Effector CD4-positive, alpha-beta T cell (primary cell): ENCODE measurements at places on chromosomes 1 and 21.
A peak's percentile ranks its signal among the peaks of the same experiment; 100 is the strongest.

DNA sequence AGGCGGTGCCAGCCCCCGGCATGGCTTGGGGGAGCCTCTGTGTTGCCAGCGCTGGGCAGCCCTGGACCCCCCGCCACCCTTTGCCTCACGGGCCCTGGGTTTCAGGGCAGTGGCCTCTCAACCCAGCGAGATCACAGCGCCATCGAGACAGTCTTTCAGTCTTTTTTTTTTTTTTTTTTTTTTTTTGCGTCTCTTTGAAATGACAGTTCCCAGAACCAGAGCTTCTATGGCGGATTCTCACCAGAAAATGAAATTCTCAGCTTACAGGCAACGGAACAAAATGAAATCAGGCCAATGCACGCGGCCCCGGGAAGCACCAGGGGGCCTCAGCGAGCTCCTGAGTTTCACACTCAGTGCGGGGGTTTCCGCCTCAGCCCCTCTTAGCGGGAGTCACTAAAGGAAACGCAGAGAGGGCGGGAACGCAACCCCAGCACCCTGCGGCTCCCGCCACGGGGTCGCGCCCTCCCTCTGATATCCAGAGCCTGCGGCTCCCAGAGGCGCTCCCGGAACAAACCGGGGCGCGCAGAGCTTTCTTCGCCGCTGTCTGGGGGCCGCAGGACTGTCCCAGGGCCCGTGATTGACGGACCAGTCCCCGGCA is 8.0 kb upstream of the COL6A1 start:
- DNase-seq: peak; percentile 71

GRCh38 chr1:158333405-158334155 is 2.2 kb upstream of the CD1B start:
- no peak for DNase-seq

GRCh38 chr1:1135339-1136136 is 19.6 kb upstream of the C1orf159 start:
- DNase-seq: no peak

- DNase-seq: no peak
These were observed 5.3 kb downstream of the E2F2 start for GRCh38 chr1:23525558-23526250.

GRCh38 chr1:238139713-238140112 is 249.0 kb upstream of the ZP4 start:
- DNase-seq: no peak

DNA sequence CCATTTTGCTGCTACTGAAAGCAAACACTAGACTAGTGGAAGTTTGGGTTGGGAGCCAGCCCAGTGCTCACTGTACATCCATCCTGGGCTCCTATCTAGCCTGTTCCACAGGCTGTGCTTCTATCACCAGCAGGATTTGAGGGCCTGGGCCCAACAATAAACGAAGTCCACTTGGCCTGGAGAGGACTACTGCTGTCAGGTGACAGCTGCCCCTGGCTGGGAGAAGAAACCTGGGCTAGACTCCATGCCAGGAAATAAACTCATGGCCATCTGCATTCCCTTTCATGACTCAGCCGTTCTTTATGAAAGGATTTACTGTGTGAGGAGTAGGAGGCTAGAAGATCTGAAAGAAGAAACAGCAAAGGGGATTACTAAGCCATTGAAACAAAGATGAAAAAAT is 35.5 kb downstream of the COLGALT2 start:
- DNase-seq: no peak

DNA sequence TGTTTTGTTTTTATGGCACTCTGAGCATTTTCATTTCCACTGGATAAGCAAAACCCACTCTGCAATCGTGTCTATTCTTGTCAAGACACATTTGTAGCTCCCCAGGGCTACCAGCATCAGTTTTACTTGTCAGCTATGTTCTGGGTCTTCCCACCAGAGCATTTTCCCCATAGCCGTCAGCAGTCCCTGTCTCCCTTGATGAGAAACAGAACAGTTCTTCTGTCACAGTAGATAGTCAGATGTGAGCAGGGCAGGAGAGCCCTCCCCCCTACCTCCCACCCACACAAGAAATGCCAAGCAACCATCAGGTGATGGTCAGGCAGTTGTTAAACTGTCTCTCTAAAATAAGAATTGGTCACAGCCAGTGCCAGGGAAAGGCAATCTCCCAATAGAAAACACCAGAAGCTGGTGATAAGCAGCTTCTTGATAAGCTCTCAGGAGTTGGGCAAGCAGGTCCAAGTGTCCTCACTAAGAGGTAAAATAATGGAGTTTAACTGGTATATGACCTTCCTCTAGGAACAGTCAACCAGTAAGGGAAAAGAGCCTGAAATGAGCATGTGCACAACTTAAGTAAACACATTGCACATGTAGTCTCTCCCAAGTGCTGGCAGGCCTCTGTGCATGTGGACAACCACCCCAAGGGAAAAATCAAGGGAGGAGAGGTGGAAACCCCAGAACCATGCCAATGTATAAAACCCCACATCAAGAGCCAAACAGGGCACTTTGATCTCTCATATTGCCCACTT is 208.2 kb downstream of the S1PR1 start:
- DNase-seq: no peak

DNA sequence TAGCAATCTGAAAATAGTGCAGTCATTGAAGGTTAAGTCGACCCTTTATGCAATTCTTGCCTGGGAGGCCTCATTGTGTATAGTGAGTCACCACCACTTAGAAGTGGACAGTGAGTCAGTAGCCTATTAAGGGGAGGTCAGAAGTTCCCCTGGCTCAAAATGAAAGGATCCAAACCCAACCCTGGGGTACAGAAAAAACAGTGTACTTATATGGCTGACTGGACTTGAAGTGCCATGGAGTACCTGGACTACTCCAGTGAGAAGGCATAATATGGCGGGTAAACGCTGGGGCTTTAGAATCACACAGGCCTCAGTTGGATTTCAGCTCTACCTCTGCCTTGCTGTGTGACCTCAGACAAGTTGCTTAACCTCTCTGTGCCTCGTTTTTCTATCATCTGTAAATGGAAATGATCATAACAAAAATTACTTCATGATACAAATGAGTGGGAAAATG is 2.2 kb upstream of the BCL9 start:
- no peak for DNase-seq

DNA sequence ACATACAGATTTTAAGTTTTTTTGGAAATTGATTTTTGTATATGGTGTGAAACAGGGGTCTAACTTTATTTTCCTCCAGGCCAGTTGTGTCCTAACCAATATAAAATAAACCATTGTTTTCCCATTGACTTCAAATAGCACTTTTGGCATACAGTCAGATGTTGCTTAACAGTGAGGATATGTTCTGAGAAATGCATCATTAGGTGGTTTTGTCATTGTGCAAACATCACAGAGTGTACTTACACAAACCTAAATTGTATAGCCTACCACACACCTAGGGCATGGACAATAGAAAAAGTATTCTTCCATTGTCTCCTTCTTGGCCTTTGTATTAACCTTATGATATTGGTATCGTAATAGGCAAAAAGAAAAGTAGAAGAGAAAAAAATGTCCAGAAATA is 37.4 kb upstream of the DISP1 start:
- no peak for DNase-seq

DNA sequence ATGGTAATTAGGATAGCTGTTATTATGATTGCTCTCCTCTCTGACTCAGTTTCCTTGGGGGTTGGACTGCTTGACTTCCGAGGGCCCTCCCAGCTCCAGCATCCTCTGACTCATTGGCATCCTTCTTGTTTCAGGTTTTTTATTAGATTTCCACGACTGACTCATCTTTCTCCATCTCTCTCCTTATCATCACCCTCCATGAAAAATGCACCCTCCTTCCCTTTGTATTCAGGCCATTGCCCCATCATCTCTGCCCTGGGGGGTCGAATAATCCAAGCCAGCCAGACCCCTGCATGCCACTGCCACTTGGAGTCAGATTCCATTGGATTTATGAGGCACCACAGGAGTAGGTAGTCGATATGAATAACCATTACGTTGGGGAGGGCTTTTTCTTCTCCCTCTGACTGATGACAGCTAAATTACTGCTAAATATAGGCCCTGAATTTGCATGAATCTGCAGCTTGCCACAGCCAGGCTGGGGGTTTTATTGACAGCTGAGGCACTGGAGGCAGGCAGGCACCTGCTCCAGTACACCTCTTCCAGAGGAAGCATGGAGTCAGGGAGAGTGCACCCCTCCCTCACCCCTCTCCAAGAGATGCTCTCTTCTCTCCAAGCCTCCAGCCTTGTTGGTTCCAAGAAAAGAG is 91.7 kb downstream of the C1orf94 start:
- no peak for DNase-seq

- no peak for DNase-seq
These were observed 43.5 kb downstream of the ALPL start for GRCh38 chr1:21552715-21553114.

- no peak for DNase-seq
These were observed 802.8 kb upstream of the CXADR start for GRCh38 chr21:16709866-16710550.

DNA sequence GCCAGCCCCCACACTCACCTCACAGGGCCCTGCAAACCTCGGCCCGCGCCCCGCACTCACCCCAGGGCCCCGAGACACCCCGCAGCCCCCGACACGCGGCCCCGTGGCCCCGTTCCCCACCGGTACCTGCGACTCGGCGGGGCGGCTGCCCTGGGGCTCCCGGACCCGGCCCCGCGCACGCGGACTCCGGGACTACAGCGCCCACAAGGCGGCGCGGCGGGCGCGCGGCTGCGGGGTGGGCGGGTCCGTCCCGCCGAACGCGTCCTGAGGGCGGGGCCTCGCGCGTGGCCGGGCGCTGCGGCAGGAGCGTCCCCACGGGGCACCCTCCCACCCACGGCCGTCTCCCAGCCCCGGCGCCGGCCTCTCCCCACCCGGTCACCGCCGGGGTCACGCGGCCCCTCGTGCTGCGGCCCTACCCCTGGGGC is at the start of gene SLC19A1:
TSS of gene SLC19A1 (minus strand) at position 199 of the 425 bp plus-strand sequence. CDS start 4,481 bp downstream, outside the sequence.
- DNase-seq: peak; percentile 58

DNA sequence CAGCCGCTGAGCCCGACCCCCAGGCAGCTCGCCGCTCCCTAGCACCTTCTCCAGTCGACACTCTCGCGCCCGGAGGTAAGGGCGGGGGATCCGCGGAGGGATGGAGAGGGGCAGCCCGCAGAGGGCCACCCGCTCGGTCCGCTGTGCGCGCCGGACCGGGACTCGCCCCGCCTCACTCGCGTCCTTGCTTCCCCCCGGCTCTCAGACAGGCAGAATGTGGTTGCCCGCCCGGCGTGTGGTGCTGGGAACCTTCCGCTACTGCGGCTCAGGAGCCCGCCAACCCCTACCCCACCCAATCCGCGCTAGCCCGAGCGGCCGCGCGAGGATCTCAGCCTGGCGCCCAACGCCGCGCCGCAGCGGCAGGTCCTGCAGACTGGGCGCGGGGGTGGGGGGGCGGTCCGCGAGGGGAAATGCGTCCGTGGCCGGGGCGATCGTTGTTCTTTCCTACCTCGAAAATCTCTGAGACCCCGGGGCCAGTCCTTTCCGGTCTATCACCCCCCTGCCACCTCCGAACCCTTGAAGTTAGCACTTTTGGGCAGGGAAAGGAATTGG is 404 bp downstream of the LRRC8C start:
- peak; percentile 49 for DNase-seq

DNA sequence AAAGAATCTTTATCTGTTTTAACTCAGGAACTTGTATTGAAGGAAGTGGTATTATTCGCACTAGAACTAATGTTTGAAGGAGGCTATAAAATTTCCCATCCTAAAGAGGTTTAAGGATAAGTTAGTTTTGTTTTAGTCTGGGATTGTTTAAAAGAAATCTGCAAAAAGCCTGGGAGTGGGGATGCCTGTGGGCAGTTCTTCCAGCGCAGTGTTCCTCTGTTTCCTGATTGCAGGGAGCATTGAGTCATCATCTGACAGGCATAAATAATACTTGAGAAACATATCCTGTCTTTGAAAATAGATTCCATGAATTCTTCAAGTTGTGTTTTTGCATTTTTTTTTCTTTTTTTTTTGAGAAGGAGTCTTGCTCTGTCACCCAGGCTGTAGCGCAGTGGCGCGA is 350.8 kb upstream of the PTBP2 start:
- no peak for DNase-seq

- no peak for DNase-seq
These were observed 18.5 kb downstream of the LRRC41 start for GRCh38 chr1:46284597-46285564.

DNA sequence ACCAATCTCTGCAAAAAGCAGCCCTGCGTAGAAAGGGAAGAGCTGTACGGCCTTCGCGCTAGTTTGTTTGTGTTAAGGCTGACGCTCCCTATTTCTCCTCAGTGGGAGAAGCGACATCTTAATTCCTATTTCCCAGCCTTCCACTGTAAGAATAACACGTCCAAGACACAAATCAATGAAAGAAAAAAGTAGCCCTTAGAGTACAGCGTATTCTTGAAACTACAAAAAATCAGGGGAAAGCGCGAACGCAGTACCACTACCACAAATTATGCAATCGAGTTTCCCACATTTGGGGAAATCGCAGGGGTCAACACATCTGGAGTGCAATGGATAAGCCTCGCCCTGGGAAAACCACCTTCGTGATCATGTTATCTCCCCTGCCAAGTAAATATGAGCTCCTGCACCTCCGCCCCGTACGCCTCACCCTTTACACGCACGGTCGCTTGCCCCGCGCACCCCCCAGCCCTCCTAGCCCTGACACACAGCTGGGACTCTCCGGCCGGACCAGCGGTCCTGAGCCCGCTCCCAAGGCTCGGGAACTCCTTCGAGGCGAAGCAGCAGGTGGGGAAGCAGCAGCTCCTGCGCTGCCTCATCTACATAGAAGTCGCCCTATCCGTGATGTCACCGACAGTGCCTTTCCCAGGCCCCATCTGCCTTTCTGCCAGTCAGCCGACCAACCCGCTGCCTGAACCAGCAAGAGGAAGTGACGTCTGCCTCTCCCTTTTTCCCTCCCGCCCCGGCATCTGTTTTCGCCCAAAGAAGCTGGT is 94.7 kb downstream of the PPIAL4G start:
- DNase-seq: peak; percentile 78

GRCh38 chr1:21468599-21468998 is 28.7 kb downstream of the NBPF3 start:
- no peak for DNase-seq

- no peak for DNase-seq
These were observed 6.0 kb downstream of the FOXJ3 start for GRCh38 chr1:42328916-42329496.

- DNase-seq: peak; percentile 80
These were observed at the start of gene EFNA4 for GRCh38 chr1:155063550-155064110. Gene EFNA4, plus strand, starts transcription at chr1:155063740. Its CDS starts 84 bp downstream, at chr1:155063824.

DNA sequence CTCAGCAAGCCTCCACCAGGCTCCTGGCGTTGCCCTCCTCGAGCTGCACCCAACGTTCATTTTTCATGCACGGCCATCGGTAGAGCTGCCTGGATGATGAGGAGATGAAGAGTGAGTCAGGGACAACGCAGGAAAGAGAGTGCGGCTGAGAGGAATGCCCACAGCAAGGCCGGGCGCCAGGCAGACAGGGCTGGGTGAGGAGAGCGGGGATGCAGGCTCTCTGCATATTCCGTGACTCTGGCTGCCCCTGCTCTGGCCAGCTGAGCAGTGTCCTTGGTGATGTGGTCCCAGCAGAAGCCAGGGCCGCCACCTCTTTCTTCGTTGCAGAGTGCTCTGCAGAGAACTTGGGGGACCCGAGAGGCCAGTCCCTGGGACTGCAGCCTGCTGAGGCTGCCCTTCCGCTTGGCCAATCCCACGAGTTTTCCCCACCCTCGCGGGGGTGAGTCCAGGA is 10.8 kb downstream of the UMODL1 start:
- DNase-seq: no peak
